Activated CD8-positive, alpha-beta memory T cell treated with anti-CD3 and anti-CD28 coated beads for 24 hours (primary cell): ENCODE measurements at places on chromosomes 7 and 10.

DNA sequence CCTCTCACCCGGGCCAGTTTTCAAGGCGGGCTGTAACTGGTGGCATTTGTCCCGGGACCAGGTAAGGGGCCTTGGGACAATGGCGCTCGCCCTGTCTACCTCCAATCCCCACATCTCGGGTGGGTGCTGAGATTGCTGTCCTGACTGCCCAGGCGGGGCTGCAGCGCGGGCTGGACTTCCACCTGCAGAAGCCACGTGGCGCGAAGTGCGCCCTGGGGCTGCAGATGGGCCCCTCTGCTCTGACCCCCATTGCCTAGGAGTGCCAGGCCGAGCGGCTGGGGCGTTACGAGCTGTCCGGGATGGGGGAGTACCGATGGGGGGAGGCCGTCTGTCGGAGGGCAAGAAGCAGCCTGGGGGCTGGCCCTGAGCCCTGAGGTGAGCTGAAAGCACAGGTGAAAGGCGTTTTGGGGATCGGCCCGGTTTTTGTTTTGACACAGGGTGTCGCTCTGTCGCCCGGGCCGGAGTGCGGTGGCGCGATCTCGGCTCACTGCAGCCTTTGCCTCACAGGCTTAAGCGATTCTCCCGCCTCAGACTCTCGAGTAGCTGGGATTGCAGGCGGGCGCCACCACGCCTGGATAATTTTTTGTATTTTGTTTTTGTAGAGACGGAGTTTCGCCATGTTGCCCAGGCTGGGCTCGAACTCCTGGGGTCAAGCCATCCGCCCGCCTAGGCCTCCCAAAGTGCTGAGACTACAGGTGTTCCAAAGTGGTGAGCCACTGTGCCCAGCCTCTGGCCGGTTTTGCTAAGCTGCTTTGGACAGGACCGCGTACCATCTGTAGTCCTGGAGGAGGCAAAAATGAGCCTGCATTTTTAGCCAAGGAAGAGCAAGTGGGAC is at the start of gene SFXN2:
Gene SFXN2 (plus strand): TSS at position 16 of the 835 bp plus-strand sequence. CDS start 12,001 bp downstream, outside the sequence.
- no peak for DNase-seq

DNA sequence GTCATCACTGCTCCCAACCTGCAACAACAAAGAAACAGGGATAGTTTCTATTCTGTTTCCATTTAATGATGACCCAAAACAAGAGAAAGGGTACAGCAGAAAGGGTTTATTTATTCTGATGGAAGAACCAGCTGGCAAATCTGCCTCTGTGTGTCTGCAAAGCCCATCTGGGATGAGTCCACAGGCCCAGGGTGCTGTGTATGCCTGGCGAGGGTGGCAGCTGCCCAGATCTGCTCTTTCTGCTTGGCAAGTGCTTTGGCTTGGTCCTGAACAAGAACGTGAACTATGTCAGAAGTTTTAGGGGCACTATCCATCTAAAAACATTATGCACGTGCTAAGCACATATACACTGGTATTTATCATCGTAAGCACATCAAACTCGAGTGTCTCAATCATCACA is 333.8 kb downstream of the CXCL12 start:
- no peak for DNase-seq

DNA sequence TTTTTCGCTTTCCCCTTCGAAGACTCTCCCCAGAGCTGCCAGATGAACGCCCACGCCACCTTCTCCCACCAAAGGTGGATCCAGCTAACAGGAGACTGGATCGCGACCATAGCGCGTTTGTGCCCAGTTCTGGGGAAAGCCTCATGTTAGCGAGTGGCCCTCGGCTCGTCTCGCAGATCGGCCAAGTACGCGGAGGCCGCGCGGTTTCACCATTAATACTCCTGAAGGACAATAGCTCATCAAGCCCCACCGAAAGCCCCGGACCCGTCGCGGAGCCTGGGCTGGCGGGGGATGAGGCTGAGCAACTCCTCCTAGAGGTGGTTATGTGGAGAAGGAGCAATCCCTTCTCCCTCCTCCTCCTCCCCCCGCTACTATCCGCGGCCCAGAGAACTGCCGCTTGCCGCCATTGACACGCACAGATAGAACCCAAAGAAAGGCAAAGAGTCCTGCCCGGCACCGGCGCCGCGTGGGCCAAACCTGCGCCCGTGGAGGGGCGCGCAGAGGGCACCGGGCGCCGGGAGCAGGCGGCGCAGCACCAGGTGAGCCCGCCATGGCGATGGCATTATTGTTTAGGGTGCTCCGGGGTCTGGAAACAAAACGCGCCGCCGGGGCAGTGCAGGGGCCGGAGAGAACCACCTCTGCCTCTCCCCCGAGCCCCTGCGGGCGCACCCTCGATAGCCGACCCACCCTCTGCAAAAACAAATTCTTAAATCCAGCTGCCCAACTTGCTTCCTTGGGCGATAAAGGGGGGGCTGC is at the start of gene MACROH2A2:
Gene MACROH2A2 (plus strand): TSS at position 385 of the 756 bp plus-strand sequence. CDS start 22,813 bp downstream, outside the sequence.
- DNase-seq = peak; percentile 66

- no peak for DNase-seq
These were observed 82.2 kb downstream of the HIPK2 start for GRCh38 chr7:139695588-139695987.

GRCh38 chr7:155193716-155194115 is 104.0 kb upstream of the INSIG1 start:
- peak; percentile 53 for DNase-seq

GRCh38 chr10:124394583-124394982 is 24.1 kb downstream of the OAT start:
- DNase-seq = no peak

DNA sequence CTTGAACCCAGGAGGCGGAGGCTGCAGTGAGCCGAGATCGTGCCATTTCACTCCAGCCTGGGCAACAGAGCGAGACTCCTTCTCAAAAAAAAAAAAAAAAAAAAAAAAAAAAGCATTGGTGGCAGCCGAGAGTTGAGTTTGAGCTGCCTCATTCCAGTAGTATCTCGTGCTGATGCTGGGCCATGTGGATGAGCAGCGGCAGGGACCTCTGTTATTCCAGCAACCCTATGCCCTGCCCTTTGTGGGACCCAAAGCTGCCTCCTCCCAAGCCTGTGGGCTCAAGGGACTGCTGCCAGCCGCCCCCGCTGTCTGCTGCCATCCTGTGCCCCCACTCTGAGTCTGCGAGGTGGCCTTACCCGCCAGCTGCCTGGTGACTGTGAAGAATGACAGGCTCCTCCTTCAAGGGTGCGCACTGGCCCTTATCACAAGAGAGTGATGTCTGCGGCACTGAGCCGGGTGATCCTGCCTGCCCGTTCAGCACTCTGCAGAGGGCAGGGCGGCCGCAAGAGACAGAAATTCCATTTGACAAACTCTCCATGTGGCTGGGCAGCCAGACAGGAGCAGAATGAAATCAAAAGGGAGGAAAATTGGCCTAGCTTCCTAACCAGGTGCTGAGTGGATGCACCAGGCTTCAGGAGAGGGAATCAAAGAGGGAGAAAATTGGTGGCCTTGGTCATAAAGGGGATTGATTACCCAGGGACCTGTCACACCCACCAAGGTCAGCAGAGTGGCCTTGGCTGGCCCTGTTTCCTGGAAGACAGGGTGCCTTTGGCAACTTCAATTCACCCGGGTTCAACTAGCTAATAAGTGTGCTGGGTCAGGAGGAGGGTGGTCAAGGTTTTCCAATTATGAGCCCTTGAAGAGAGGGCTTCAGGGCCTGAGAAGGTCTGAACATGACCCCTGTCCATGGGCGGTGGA is 65.3 kb upstream of the ZMIZ1 start:
- DNase-seq = no peak

DNA sequence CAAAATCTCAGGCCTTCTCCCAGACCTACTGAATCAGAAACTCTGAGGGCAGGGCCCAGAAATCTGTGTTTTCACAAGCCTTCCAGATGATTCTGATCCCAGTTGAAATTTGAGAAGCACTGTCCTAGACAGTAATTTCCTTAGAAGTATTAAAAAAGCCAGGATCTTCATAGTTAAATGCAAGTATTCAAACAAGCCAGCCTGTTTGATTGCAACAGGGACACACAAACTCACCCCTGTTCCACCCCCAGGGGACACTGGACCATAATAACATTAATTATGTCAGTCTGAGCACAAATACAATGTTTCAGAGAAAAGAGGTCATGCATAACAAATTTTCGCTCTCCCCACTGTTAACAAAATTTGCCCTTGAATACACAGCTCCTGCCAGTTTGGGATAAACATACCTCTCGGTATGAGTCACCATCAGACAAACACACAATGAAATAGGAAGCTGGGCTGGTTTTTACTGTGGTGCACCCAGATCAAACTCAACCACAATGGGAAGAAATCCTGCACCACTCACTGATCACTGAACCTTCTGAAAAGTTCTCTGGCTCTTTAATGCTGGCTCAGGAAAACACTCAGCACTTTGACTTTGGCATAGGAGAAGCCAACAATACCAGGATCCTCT is 34.3 kb downstream of the ABLIM1 start:
- no peak for DNase-seq

- DNase-seq = no peak
These were observed 480.2 kb downstream of the KCNMA1 start for GRCh38 chr10:77157248-77158019.

- DNase-seq = no peak
These were observed 31.5 kb upstream of the GRB10 start for GRCh38 chr7:50814166-50814565.

- DNase-seq = peak; percentile 91
These were observed 11.3 kb upstream of the KAZALD1 start for GRCh38 chr10:101050208-101051069.

- DNase-seq = no peak
These were observed 331.5 kb upstream of the RNF32 start for GRCh38 chr7:156309016-156309620.

DNA sequence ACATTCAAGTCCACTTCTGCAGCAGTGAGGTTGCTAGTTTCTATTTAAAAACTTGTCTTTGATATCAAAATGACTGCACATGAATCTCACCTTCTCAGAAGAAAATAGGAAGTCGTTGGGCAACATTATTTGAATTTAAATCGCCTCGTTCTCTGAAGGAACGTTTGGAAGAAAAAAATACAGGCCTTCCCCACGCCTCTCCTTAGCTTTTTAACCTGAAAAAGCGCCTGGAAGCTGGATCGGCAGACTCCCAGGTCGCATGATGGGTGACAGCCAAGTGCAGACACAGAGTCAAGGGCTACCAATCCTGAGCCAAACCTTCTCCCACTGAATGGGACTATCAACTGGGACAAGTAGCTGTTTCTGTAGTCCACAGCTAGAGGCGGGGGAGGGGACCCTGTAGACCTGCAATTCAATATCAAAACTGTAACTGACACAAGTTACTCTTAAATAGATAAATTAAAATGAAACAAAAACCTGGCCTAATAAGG is 2.2 kb downstream of the FAM53B start:
- DNase-seq = no peak

- DNase-seq = peak; percentile 83
These were observed 25.1 kb upstream of the DDIT4 start for GRCh38 chr10:72248468-72249151.

- DNase-seq = no peak
These were observed 165.6 kb downstream of the TPK1 start for GRCh38 chr7:144670218-144670617.

GRCh38 chr10:35789996-35790395 is 147.9 kb upstream of the FZD8 start:
- no peak for DNase-seq

GRCh38 chr7:2172311-2173188 is 60.2 kb downstream of the MAD1L1 start:
- no peak for DNase-seq

DNA sequence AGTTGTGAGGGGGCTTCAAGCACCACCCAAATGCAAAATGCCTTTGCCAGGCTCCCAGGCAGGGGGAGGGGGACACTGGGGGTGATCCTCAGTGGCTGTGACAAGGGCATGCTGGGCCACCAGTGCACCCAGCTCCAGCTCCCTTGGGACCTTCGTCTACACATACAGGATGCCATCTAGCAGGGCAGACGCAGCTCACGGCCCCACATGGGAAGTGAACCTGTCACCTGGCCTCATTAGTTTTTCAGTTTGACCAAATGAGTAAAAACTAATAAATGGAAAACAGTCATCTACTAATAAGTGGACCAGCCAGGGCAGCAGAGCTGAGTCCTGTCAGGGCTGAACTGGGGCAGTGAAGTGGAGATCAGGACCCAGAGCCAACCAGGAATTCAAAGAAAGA is 50.2 kb downstream of the TLL2 start:
- DNase-seq = no peak

GRCh38 chr10:26780106-26780792 is 80.5 kb downstream of the ABI1 start:
- no peak for DNase-seq

GRCh38 chr7:70092314-70093204 is 494.3 kb downstream of the AUTS2 start:
- no peak for DNase-seq

DNA sequence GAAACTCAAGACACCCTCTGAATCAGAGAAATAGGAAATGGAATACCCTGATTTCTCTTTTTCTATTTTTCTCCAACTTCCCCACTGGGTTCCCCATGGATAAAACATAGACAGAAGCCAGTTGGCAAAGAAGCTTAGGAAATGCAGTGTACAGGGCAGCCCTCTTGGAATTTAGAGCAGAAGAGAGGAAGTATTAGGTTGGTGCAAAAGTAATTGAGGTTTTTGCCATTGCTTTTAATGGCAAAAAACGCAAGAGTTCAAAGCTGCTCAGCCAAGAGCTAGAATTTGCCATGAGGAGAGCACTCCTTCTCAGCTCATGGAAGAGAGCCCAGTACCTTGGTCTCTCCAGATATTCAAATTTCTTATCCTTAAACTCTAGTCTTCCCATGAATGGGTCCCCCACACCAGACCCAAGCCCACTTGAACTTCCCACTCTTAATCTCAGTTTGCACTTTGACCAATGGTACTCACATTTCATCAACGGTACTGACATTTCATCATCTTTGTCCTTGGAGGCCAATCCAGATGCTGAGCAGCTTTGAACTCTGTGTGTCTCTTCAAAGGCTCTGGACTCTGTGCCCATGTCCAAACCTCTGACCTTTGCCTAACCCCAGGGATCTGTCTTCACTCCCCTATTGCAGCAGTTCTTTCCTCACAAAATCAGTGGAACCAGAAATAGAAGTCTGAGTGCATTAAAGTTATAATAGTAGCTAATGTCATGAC is 73.2 kb upstream of the PPP1R3C start:
- no peak for DNase-seq

GRCh38 chr10:89738551-89739209 is 37.3 kb downstream of the KIF20B start:
- no peak for DNase-seq

GRCh38 chr10:125076891-125077541 is 83.3 kb downstream of the CTBP2 start:
- DNase-seq = no peak

GRCh38 chr7:98418271-98418635 is 17.4 kb upstream of the BAIAP2L1 start:
- no peak for DNase-seq

GRCh38 chr10:13247246-13247645 is 13.1 kb upstream of the UCMA start:
- no peak for DNase-seq

DNA sequence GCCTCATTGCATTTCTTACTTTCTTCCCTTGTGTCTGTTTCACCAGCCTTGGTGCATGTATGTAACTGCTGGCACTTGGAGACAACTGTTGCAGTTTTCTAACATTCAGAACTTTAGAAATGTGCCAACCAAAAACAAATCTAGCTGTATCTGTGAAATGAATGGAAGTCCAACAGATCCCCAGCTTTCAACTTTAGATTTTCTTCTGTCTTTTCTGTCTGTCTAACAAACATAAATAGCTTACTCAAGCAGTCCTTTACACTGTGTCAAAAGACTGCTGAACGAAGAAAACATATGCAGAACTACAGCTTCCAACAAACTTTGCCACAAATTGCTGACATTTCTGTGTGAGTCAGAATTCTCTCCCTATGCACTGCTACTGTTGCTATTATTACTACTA is 30.9 kb downstream of the SORCS1 start:
- DNase-seq = no peak

- DNase-seq = no peak
These were observed 49.7 kb downstream of the CDK14 start for GRCh38 chr7:90645784-90646183.
